ENCODE measurements at places on chromosomes 13 and 19.

GRCh38 chr13:108927615-108928014 lies 298.2 kb downstream of the MYO16 start:
- DNase-seq, result no peak

GRCh38 chr19:17829855-17830566 lies 8.7 kb upstream of the INSL3 start:
- DNase-seq, result no peak

DNA sequence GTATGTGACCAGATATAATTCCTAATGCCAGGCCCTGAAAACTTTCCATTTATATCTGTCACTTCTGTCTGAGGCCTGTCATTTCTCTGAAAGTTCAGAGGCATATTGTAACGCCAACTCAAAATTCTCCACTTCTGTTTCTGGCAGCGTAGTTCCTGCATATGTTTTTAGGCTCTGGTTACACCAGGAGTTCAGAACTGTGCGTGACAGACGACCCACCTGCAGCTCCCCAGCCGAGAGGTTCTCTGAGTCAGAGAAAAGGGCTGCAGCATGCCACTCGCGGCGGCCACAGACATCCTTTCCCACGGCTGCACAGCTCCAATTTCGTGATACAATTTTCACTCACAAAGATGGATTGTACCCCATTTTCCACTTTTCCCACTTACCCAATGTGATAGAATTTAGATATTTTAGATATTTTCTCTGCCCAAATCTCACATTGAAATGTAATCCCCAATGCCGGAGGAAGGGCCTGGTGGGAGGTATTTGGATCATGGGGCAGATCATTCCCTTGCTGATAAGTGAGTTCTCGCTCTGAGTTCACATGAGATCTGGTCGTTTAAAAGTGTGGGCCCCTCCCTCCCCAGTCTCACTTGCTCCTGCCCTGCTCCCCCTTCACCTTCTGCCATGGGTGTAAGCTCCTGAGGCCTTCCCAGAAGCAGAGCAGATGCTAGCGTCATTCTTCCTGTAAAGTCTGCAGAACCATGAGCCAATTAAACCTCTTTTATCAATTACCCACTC lies 308.1 kb downstream of the LIG4 start:
- DNase-seq, result no peak

- no peak for DNase-seq
Observed at GRCh38 chr13:20525144-20525600, 485 bp downstream of the CRYL1 start.

- no peak for DNase-seq
Observed at GRCh38 chr19:18784786-18785120, 6.4 kb downstream of the COMP start.

DNA sequence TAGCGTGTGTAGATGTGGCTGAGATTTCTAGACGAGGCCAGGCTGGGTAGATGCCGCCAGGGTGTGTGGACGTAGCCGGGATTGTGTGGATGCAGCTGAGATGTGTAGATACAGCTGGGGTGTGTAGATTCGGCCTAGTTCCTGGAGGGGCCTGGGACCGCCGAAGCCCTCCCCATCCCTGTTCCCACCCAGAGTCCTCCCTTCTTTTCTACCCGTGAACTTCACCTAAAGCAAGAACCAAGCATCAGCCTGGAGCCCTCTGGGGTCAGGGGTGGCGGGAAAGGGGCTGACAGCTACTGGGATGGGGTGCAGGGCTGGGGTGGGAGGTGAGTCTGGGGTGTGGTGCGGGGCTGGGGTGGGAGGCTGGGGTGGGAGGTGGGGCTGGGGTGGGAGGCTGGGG lies 768 bp downstream of the TMPRSS9 start:
- no peak for DNase-seq

DNA sequence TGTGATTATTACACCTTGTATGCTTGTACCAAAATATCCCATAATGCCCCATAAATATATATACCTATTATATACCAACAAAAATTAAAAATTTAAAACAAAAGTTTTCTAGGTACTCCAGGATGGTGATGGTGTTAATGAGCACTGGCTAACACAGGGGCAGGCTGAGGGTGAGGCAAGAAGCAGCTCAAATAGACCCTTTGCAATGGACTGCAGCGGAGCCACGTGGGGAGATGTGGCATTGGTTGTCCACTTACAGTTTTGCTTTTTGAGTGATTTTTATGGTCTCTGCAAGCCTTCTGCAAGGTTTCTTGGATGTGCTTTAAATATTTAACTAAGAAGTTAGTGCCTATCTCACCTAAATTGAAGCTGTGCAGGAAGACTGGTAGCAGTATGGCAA lies 132.9 kb downstream of the RAP2A start:
- DNase-seq, result no peak

- DNase-seq, result no peak
Observed at GRCh38 chr19:19261350-19262189, 11.5 kb downstream of the TM6SF2 start.

GRCh38 chr19:29887442-29887855 lies 54.6 kb upstream of the URI1 start:
- no peak for DNase-seq

DNA sequence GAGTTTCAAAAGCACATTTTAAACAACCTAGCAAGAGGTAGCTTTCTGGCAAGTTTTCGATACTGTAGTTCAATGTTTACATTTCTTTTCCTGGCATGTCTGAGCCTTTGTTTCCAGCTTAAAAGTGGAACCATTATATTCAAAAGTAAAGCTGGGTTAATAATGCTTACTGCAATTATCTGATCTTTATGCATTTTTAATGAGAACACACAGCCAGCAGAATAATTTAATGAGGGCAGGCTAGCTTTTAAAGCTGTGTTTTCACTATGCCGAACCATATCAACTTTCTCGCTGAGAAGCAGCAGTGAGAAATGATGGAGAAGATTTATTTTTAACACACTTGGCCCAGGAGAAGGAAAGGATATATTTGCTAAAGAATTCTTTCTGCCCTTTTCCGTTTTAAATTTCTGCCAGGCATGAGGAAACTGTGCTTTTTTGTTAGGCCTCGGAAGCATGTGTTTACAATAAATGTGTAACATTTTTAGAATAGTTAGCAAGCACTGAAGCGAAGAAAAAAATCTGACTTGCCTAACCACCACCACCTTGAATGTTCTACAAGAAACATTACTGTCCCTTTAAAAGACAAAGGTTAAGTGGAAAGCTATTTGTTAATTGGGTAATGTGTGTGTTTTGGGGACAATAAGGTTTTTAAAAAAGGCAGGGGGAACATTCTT lies 1.0 kb downstream of the MBNL2 start:
- DNase-seq, result no peak

GRCh38 chr19:10230173-10230860 lies 814 bp downstream of the S1PR2 start:
- DNase-seq, result peak; percentile 30

All from stimulated activated CD4-positive, alpha-beta T cell treated with anti-CD3 and anti-CD28 coated beads, Interleukin-1b, Interleukin-23, amount 100 ng/mL, for 1 hour (primary cell).